ENCODE measurements at places on chromosomes 4 and X.

GRCh38 chrX:109710181-109710580 lies 22.9 kb downstream of the ACSL4 start:
- DNase-seq = no peak

GRCh38 chr4:23174179-23174578 lies 481.4 kb downstream of the GBA3 start:
- DNase-seq = no peak

GRCh38 chr4:122845760-122846159 lies 19.1 kb downstream of the FGF2 start:
- no peak for DNase-seq

DNA sequence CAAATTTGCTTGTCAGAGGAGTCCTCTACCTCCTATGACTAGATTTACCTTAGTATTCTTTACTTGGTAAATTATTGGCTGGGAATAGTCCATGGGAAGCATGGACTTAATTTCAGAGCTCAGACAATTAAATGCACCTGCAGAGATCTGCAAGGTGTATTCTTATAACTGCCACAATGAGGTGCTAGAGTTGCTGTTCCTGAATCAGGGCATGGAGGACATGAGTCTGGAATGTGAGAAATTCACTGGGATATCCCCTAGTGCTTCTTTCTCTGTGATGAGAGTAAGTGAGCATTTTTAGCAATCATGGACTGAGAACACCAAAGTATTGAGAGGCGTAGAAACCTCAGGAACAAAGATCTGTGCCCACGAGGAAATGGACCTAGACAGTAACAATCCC lies 32.9 kb upstream of the GRID2 start:
- DNase-seq = no peak

GRCh38 chr4:82811392-82811791 lies 12.8 kb upstream of the SCD5 start:
- DNase-seq = no peak

All from T-cell (primary cell).